ENCODE measurements at places on chromosomes 1 and 21.
A peak's percentile ranks its signal among the peaks of the same experiment; 100 is the strongest.

DNA sequence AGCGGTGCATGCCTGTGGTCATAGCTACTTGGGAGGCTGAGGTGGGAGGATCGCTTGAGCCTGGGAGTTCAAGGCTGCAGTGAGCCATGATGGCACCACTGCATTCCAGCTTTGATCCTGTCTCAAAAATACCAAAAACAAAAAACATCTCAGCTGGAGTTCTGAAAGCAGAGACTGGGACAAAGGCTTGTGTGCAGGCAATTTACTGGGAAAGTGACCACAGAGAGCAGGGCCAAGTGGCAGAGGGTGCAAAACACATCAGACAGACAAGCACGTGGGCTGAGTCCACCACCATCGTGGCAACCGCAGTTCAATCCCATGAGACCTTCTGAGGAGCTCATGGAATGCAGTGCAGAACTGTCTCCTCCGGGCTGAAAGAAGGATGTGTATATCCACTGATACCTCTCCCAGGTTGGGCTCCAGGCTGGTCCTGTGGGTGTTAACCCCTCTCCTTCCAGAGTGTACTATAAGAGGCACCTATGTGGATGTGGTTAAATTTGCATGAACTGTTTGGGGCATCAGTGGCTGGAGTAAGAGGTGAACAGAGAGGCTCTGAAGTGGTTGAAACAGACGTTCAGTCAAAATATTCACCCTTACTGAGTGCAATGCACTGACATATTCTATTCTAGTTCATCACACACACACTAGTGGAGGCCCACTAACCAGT lies 10.8 kb downstream of the PIGP start:
- DNase-seq: no peak

- DNase-seq: no peak
These were observed 36.6 kb downstream of the DMRTB1 start for GRCh38 chr1:53495633-53496345.

DNA sequence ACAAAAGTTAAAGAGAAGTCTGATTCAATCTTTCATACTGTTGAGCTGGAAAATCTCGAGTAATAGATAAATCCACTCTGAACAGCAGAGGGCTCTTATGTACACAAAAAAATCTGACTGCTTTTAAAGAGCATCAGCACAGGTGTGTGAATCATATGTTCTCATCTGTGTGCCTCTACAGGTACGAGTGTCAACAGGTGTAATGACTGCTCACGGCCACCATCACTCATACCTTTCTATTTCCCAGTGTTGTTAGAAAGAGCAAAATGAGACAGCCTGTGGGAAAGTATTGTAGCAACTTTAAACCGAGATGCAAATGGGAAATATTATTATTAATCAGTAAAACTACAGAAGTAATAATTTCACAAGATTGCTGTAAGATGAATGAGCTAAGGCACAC lies 49.0 kb upstream of the SCAF4 start:
- no peak for DNase-seq

- DNase-seq: no peak
These were observed 7.1 kb downstream of the CYB561D1 start for GRCh38 chr1:109500941-109501381.

DNA sequence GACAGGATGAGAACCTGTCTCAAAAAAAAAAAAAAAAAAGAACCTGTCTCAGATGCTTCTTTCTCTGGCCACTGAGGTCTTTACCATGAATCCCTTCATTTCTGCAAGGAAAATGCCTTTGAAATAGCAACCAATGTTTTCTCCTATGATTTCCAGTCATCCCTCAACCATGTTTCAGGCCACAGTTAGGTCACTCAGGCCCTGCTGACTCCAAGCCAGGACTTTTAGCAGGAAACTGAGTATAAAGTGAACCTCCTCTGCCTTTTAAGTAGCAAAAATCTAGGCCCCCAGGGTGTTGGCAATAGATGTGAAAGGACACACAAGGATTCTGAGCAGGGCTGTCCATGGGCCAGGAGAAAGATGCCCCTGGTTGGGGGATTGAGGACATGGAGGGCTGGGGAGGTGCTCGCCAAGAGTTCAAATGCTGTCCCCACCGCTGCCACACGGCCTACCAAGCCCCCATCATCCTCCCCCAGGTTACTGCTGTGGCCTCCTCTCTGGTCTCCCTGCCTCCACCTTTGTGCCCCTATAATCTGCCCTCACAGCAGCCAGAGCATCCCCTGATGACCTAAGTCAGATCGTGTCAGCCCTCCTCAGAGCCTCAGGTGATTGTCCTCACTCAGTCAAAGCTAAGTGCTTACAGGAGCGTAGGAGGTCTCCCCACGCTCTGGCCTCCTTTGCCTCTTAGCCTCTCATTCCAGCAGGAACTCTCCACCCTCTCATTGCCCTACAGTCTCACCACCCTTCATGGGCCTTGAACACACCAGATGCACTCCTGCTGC lies 54.6 kb downstream of the MATN1 start:
- DNase-seq: no peak

GRCh38 chr1:221711656-221712055 lies 30.2 kb downstream of the DUSP10 start:
- DNase-seq: no peak

DNA sequence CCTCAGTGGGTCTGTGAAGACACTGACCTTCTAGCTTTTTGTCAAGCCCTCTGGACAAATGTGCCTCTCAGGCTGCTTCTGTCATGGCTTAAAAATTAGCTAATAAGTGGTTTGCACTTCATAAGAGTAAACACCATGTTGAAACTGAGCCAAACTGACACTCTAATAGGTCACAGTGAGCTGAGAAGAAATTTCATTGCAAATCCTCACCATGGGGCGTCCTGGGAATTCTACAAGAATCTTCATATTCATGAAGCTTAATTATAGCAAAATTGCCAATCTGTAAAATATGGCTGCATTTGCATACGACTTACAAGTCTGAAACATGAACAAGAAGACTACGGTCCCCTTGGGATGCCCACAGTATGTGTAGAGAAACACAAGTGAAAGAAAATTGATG lies 188.6 kb downstream of the DSCAM start:
- DNase-seq: no peak

- no peak for DNase-seq
These were observed 263.0 kb downstream of the TNR start for GRCh38 chr1:175480343-175480822.

DNA sequence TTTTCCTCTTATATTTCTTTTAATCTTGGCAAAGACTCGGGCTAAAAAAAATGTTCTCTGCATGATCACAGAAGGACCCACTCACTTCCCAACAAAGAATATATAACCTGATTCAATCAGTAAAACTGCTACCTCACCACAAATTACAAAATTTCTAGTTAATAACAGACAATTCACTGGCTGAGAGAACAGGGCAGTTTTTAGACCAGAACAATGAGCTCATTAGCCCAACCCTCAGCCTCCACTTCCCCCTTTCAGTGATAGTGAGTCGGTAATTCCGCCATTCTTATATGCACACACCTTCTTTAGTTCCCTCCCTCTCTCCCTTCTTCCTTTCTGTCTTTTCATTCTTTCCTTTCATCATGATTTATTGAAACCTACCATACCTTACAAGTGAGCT lies 8.9 kb downstream of the SIPA1L2 start:
- no peak for DNase-seq

- DNase-seq: no peak
These were observed 21.9 kb downstream of the CLCA2 start for GRCh38 chr1:86445919-86446318.

DNA sequence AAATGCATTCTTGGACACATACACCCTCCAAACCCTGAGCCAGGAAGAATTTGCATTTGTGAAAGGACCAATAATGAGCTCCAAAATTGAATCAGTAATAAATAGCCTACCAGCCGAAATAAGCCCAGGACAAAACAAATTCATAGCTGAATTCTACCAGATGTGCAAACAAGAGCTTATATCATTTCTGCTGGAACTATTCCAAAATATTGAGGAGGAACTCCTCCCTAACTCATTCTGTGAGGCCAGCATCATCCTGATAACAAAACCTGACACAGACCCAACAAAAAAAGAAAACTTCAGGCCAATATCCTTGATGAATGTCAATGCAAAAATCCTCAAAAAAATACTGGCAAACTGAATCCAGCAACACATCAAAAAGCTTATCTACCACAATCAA lies 6.7 kb downstream of the SPRR2E start:
- DNase-seq: no peak

DNA sequence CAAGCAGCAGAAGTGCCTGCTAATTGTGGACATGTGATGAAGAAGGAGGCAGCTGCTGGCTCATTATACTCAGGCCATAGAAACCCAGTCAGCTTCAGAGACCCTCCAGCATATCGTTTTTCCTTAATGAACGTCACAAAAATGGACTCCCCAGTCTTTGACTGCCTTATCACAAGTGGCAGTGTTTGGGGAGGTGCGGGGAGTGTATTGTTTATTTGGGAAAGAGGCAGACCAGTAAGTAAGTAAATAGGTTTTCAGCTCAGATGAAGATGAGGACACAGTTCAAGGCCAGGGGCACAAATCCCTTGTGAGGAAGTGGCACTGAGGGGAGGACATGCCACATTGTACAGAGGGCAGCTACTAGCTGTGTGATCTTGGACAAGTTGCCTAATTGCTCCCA lies 43.5 kb upstream of the NRDC start:
- DNase-seq: no peak

DNA sequence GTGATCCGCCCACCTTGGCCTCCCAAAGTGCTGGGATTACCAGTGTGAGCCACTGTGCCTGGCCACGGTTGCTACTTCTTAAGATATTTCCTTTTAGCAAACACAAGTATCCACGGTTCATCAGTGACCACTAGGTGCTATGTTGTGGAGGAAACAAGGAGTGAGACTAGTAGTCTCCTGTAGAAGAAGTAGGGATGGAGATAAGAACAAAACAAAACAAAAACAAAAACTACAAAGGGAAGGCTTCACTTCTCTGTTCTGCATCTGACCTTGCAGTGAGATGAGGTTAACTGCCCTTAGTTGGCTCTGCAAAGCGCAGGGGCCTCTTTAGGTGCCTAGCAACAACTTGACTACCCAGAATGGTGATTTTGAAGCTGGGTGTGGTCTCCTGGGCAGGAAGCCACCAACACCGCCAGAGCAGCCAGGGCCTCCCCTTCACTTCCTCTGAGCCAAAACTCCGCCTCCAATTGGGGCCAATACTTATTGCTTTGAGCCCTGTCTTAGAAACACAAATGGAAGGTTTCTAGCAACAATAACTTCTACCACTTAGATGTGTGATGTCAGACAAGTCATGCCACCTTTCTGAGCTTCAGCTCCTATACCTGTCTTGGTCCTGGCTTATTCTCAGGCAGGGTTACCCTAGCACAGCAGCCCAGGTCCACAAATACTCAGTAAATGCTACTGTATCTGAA lies 12.8 kb upstream of the CDC42 start:
- DNase-seq: peak; percentile 69

All from left ventricle myocardium superior (tissue), 1 donor.